ENCODE measurements at places on chromosomes 2 and 18.

GRCh38 chr2:152227969-152228592, 52.5 kb upstream of the STAM2 start:
- no peak for DNase-seq

DNA sequence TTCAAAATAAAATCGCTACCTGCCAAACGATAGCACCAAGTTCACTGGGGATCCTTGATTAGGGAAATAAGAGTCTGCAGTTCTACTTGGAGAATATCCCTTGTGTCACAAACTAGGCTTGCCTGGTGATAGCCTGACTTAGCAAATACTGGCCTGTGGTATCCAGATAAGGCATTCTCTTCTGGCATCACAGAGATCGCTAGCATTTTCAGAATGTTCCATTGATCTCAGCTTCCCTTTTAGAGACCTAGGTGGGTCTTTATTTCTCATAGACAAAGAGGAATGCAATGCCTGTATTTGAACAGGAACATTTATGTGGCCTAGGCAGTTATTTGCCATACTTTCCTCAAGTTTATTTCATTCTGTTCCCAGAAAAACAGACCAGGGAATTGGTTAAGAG, 349.1 kb downstream of the STK39 start:
- DNase-seq, result no peak

DNA sequence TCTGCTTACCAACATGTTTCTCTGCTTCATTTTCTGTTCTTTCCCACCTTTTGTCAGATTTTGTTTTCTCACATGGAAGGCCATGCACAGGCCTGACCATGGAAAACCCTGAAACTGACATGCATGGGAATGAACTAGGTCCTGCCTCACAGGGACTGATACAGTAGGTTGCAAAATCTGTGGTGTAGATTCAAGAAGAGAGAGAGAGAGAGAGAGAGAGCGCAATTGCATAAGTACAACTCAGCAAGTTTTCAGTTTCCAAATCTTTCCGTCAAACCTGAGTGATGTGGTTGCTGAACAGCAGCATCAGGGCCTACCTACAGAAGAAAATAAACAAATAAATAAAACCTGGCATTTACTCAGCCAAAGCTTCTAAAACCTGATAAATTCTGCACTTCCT, 87.5 kb upstream of the RNF152 start:
- DNase-seq, result no peak

DNA sequence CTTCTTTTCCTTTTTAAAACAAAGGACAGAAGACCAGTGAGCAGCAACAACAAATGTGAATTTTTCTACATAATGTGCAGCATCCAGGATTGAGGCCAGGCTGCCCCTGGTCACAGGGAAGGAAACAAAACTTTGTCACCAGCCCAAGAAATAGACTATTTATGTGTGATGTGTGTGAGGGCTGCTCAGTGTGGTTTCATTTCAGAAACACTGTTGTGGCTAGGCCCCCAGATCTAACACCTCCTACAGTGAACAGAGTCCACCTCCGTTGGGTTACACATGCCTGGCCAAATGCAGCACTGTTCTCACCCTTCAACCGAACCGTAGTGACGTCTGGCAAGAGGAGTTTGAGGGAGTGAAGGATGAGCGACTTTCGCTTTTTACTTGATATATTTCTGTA, 146.3 kb upstream of the RIOK3 start:
- DNase-seq, result no peak

DNA sequence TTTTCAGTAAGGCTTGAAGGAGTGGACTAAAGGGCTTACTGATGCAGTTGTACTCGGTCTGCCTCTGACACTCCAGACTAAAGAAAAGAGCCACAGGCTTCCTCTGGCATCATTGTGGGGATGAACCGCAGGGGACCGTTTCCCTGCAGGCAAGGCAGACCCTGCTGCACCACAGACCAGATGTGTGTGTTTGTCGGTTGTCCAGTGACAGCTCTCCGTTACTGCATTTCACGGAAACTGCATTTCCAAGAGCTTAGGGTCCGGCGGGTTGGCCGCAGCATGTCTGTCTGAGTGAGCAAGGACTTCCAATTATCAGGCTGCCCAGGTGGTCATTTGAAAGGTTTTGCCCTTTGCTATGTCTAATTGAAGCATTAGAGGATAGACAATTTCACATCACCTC, 98.1 kb downstream of the FAM210A start:
- DNase-seq, result no peak

DNA sequence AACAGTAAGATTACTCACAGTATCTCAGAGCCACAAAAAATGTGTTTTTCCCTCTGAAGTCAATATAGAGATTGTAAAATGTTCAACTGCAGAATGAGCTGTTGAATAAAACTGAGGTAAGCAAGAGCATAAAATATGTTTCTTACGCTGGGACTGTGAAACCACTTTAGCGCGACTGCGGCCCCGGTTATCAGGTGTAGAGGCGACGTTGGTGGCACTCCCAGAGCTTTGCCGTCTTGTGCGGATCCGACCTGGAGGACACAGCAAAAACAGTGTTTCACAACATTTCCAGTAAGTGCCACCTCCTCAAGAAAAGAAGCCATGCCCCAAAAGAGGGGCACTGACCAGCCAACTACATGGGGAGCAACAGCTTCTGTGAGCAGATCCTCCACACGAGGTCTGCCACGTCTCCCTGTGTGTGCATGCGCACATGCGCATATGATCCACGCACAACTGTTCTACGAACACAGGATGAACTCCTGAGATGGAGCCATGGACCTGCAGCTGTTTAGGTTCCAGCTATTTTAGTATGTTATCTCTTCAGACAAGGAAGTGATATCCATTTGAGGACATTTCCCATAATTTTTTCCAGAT, 100.7 kb upstream of the RNU4ATAC start:
- DNase-seq, result no peak

GRCh38 chr18:67730886-67731285, 214.4 kb upstream of the DSEL start:
- no peak for DNase-seq

DNA sequence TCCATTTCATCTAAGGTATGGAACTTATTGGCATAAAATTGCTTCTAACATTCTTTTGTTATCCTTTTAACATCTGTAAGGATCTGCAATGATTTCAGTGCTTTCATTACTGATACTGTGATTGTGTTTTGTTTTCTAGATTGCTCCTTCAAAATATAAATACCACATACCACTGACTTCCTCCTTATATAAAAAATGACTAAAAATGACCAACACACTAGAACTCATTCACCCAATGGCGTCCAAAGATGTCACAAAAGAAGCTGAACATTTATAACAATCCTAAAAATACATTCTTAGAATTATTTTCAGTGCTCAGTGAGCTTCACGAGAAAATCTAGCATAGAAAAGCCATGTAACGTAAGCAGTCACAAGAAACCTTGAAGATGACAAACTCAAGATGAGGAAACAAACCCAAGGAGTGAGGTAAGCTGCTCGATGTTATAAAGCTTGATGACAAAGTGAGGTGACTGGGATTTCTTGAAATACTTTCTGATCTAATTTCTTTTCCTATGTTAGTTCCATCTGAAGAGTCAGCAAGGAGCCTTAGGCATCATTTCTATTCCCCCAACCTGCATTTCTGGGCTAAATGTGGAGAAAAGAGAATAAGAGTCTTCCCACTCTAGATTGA, 42.6 kb downstream of the PNO1 start:
- no peak for DNase-seq
